ENCODE measurements at places on chromosomes 6 and 20.

GRCh38 chr6:108222504-108222903, 38.3 kb downstream of the SNX3 start:
- no peak for DNase-seq

DNA sequence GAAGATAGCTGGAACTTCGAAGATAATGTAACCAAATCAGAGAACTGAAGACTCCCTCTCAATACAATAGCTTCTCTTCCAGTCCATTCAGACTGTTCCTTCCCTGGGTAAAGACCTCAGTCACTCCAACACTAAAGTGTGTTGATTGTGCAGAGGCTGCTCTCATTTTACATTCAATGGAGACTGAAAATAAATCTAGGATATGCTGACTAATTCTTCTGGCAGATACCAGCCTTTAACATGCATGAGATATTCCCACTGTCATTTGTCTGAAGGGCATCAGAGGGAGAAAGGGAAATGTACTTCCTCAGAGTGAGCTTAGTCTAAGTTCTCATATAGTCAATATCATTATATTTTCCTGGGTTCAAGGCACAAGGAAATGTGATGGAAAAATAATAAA, 166.4 kb upstream of the IRAK1BP1 start:
- DNase-seq = no peak

- no peak for DNase-seq
Observed at GRCh38 chr6:149212892-149213801, 104.4 kb upstream of the TAB2 start.

DNA sequence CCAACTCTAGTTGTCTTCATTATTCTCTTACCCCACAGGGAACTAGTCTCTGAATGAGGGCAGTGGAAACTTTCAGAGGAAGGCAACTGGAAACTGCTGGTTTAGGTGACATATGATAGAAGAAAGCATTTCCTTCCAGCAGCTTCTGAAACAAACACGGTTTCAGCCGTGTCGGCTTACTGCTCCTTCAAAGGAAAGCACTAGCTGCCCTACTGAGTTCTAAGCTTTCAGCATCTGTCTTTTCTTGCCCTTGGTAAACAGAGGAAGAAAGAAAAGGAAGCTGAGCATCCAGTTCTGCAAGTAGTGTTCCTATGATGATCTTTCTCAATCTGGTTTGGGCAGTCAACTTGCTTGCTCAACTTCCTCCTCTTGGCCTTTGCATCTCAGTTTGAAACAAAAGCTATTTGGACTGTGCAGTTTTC, 117.5 kb upstream of the CEP85L start:
- DNase-seq = peak; percentile 7

- no peak for DNase-seq
Observed at GRCh38 chr6:5091210-5092069, 6.3 kb downstream of the PPP1R3G start.

- no peak for DNase-seq
Observed at GRCh38 chr6:145420599-145420998, 314.7 kb downstream of the EPM2A start.

- no peak for DNase-seq
Observed at GRCh38 chr20:19996917-19997316, 20.2 kb upstream of the NAA20 start.

- DNase-seq = no peak
Observed at GRCh38 chr6:157222201-157222981, 100.9 kb downstream of the TMEM242 start.

DNA sequence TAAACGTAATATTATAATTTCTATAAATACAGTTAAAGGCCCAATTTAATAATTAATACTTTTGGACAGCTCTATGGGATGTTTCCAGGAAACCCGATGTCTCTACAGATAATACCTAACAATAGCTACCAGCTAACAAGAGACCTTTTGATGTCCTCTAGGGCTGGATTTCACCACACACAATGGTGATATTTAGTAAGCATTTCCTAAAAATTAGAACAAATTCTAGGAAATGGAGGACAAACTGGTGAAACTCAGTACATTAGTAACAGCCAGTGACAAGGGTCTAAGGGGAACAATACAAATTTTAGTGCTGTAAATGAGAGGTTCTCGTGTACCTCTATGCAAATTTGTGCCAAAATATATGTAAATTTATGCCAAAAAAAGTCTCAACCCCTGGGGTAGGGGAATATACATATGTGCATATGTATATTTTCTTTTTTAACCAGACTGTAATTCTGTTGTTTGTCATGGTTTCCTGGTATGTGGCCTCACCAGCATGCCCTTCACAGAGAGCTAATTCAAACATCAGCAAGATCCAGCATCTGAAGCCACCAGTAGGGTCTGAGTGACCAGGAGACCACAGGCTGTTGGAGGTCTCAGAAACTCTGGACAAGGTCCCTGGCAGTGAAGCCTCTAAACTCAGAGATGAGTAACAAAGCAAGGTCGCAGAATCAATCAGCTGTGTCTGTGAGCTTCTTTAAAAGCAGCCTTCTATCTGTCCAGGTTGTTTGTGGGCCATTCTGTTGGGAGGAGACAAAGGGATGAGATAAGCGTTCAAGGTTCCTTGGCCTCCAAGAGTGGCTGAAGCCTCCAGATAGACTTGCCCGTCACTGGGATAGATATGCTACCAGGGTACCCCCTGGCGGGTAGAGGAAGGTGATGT, 235.1 kb upstream of the RREB1 start:
- DNase-seq = no peak

- DNase-seq = no peak
Observed at GRCh38 chr6:20575704-20576451, 41.6 kb downstream of the CDKAL1 start.

DNA sequence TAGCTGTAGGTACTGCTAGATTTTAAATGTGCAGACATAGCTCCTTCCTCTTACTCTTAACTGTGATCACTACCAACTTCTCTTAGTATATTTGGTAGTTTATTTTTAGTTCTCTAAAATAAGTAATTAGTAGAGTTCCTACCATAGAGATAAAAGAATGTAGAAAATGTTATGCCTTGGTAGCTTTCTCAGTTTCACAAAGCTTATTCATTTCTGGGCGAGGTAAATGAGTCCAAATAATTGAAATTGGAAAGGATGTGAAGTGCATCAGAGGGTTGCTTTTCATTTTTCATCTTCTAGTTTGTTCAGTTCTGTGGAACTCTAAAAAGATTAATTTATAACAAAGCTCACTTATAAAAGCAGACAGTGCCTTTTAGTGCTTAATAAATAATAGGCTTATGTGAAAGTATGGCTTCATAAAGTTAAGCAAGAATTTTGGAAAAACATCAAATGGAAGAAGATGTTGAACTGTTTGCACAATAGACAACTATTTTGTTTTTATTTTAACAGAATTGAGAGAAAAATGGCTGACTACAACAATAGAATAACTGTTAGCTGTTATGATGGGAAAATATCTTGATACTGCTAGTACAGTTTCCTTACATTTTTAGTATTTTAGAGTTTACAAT, 303.7 kb downstream of the UTRN start:
- DNase-seq = no peak

GRCh38 chr6:41090841-41091761, 18.3 kb downstream of the NFYA start:
- no peak for DNase-seq

- DNase-seq = peak; percentile 6
Observed at GRCh38 chr20:9884061-9884460, 45.2 kb upstream of the PAK5 start.

DNA sequence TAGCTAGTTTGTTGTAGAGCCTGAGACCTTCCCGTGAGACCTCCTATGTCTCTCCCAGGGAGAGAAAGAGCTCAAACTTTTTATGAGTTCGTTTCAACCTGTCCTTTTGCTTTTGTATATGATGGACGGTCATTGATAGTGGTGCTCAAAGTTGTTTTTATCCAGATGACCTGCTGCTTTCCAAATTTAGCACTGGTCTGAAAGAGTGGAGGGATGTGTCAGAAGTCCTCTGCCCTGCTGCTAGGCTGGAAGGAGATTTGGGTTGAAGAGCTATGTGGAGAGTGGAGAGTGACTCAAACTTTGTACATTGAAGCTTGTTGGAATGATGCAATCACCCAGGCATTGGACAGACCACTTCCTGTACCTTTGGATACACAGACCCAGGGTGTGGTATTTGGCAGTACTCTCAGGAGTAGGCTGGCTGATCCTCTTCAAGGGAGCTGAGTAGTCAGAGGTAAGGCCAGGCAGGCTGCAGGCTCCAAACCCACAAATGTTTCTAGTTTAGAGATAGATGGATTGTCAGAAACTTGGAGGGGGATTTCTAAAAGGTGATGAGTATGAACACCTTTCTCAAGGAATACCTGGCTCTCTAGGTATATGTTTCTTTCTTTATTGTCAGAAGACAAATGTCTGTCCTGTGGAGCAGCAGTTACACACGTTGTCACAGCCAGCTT, 49.4 kb upstream of the RREB1 start:
- DNase-seq = no peak

- peak; percentile 46 for DNase-seq
Observed at GRCh38 chr6:6856538-6857523, 250.9 kb upstream of the RREB1 start.

GRCh38 chr20:48957053-48957481, 35.6 kb downstream of the ARFGEF2 start:
- no peak for DNase-seq

DNA sequence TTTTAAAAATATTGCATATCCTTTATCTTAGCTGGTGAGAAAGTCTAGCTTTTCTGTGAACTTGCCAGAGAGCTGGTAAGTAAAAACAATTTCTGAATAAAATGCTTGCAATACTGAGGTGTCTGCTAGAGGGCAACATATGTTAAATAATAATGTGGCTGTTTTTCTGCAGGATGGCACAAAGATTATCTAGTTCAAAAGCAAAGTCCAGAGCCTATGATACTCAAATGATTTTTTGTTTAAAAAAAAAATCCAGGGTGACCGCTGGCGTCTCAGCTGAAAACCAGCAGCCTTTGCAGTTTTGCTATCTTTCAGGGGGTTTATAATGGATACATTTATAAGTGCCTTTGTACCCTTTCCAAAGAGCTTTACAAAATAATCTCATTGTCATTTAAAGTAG, 194.9 kb downstream of the PHACTR1 start:
- peak; percentile 23 for DNase-seq

Measured in neural progenitor cell (in vitro differentiated cells).